ENCODE measurements at places on chromosomes 5 and 9.
A peak's percentile ranks its signal among the peaks of the same experiment; 100 is the strongest.

GRCh38 chr5:1311439-1312055 is 16.7 kb upstream of the TERT start:
- H3K27ac ChIP-seq: no peak overlapping the region
- H3K4me3 ChIP-seq: no peak overlapping the region
- no peak for DNase-seq
- H3K4me1 ChIP-seq: peaks cover 25% of the 10 kb centered on the region
- H3K27me3 ChIP-seq: peaks cover 9% of the 10 kb centered on the region

- peaks cover 33% of the 10 kb centered on the region for H3K27me3 ChIP-seq
- H3K4me1 ChIP-seq: peaks cover 9% of the 10 kb centered on the region
- peaks cover 2% of the 10 kb centered on the region for H3K36me3 ChIP-seq
- H3K27ac ChIP-seq: no peak overlapping the region
- no peak overlapping the region for H3K4me3 ChIP-seq
Observed at GRCh38 chr5:73198833-73199592, 26.0 kb downstream of the TMEM174 start.

DNA sequence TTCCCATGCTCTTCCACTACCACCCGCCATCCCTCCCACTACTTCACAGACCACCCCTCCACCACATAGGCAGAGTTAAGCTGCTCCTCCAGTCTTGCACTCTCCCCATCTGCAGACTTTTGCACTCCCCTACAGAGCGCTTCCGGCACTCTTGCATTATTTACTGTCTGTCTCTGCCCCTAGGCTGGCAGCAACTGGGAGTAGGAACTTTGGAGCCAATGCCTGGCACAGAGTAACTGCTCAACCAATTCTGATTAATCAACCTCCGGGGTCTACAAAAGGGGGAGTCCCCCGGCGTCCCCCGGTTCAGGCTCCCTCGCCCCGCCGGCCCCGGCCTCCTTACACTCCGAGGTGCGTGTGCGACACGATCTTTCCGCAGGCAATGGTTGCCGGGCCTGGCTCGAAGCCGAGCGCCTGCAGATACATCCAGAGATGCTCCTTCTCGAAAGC is 498 bp downstream of the HAUS6 start:
- DNase-seq: no peak
- H3K4me3 ChIP-seq: peak overlapping the region; percentile 96
- peak overlapping the region; percentile 95 for H3K27ac ChIP-seq
- peaks cover 14% of the 10 kb centered on the region for H3K4me1 ChIP-seq
- peaks cover 14% of the 10 kb centered on the region for H3K36me3 ChIP-seq

- DNase-seq: no peak
- H3K4me3 ChIP-seq: no peak overlapping the region
- no peak overlapping the region for H3K27ac ChIP-seq
- H3K36me3 ChIP-seq: no peaks in the 10 kb centered on the region
- H3K4me1 ChIP-seq: peaks cover 21% of the 10 kb centered on the region
Observed at GRCh38 chr5:67051164-67051563, 145.4 kb downstream of the CD180 start.

GRCh38 chr5:54443270-54443669 is 12.2 kb upstream of the HSPB3 start:
- DNase-seq: no peak
- H3K27me3 ChIP-seq: no peaks in the 10 kb centered on the region
- H3K4me1 ChIP-seq: peaks cover 8% of the 10 kb centered on the region
- no peak overlapping the region for H3K4me3 ChIP-seq
- H3K27ac ChIP-seq: no peak overlapping the region

- DNase-seq: no peak
- H3K27ac ChIP-seq: no peak overlapping the region
- H3K4me3 ChIP-seq: no peak overlapping the region
- H3K4me1 ChIP-seq: no peaks in the 10 kb centered on the region
Observed at GRCh38 chr5:147037515-147038205, 159.1 kb upstream of the PPP2R2B start.

DNA sequence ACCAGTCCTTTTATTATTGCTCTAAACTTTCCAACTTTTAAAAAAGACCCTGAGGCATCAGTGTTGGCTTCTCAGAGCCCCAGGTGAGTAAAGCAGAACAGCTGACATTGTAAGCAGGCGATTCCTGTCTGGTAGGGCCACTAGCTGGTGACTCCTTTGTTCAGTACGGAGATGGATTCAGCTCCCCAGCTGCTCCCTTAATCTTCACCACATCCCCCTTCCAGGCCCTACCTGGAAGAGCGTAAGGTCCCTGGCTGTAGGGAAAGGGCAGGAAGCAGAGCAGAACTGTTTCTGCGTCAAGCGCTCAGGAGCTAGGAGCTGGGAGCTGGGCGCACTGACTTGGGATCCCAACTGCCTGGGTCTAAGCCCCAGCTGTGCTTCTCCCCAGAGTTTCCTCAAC is 203.7 kb upstream of the TAS2R1 start:
- no peaks in the 10 kb centered on the region for H3K36me3 ChIP-seq
- H3K27ac ChIP-seq: peak overlapping the region; percentile 73
- H3K4me3 ChIP-seq: peak overlapping the region; percentile 4
- peaks cover 68% of the 10 kb centered on the region for H3K4me1 ChIP-seq
- DNase-seq: peak; percentile 17

GRCh38 chr9:134317790-134318414 is 8.4 kb upstream of the RXRA start:
- no peak overlapping the region for H3K27ac ChIP-seq
- H3K36me3 ChIP-seq: no peaks in the 10 kb centered on the region
- no peak for DNase-seq
- peaks cover 17% of the 10 kb centered on the region for H3K4me1 ChIP-seq
- no peaks in the 10 kb centered on the region for H3K27me3 ChIP-seq

DNA sequence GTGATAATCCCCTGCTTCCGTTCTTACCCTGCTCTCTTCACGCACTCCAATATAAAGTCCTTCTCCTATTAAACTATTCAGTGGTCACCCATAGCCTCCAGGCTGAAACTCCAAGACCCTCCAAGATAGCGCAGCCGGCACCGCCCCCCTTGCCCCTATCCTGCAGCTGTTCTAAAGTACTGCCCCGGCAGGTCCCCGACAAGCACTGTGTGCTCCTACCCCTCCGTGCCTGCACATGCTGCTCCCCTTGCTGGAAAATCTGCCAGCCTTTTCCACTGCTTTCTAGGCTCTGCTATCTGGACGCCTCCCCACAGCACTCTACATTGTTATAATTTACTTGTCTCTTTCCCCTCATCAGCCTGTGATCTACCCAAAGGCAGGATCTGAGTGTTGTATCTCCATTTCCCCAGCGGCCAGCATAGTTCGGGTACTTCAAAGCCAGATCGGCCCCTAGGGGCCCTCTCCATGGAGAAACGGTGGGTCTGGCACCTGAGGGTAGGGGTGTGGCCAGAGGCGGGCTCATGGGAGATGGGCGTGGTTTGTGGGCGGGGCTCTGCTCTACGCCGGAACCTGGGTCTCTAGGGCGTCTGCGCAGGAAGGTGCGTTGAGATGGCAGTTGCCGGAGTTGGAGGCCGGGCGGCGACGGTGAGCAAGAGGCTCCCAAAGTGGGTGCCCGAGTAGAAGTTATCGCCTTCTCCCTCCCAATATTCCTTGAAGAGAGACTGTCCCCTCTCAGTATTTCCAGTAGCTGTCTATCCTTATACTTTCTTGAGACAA is 83.5 kb upstream of the RUSC2 start:
- H3K36me3 ChIP-seq: no peaks in the 10 kb centered on the region
- no peaks in the 10 kb centered on the region for H3K27me3 ChIP-seq
- DNase-seq: peak; percentile 98
- peaks cover 18% of the 10 kb centered on the region for H3K4me1 ChIP-seq

GRCh38 chr5:119284031-119284430 is 71.8 kb upstream of the TNFAIP8 start:
- no peaks in the 10 kb centered on the region for H3K36me3 ChIP-seq
- no peak overlapping the region for H3K27ac ChIP-seq
- peaks cover 5% of the 10 kb centered on the region for H3K4me1 ChIP-seq
- H3K27me3 ChIP-seq: no peaks in the 10 kb centered on the region
- no peak for DNase-seq

DNA sequence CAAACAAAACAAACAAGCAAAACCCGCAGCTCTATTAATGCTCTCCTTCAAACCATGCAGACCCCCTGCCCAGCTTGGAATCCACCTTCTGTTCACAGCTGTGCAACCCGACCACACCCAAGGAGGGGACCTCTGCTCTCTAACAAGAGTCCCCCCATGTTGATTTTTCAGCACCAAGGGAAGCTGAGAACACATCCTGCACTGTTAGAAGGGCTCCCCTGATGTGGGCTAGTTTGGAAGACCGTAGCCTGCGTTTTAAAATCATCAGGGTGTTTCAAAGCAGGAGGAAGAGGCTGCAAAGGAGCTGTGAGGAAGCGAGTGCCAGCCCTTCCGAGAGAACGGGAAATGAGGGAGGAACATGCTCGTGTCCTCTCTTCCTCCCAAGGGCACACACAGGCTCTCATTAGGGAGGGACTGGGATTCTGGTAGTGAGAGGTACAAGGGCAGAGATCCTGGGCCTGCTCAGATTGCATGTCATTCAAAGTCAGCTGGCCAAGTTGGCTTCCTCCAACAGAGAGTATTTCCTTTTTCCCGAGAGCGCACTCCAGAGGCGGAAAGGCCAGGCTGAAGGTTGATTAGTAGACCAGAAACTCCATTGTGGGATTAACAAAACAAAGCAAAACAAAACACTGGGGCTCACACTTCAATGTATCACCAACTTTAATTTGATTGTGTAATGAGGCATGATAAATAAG is 185.9 kb downstream of the SEMA6A start:
- H3K27me3 ChIP-seq: no peaks in the 10 kb centered on the region
- no peaks in the 10 kb centered on the region for H3K36me3 ChIP-seq
- H3K27ac ChIP-seq: no peak overlapping the region
- DNase-seq: peak; percentile 25

- peaks cover 16% of the 10 kb centered on the region for H3K4me1 ChIP-seq
- no peaks in the 10 kb centered on the region for H3K27me3 ChIP-seq
- DNase-seq: no peak
- H3K27ac ChIP-seq: no peak overlapping the region
- H3K36me3 ChIP-seq: no peaks in the 10 kb centered on the region
- no peak overlapping the region for H3K4me3 ChIP-seq
Observed at GRCh38 chr5:122757285-122757684, 17.6 kb upstream of the SNX2 start.

DNA sequence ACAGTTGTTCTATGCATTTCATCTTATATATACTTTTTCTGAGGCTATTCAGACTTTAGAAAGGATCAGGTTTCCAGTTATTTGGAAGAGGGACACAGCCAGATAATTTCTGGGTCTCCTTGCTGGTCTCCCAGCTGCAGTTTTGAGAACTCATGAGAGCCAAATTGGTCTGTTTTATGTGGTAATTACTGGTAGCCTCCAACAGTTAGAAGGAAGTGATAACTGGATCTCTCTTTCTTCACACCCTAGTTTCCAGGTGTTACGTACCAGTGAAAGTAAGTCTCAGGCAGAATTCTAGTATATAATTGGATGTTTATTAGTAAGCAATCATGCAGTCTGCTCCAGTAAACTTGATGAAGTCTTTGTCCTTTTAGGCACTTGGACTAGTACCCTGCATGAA is 63.2 kb upstream of the RPS23 start:
- H3K36me3 ChIP-seq: no peaks in the 10 kb centered on the region
- H3K27ac ChIP-seq: no peak overlapping the region
- H3K4me1 ChIP-seq: no peaks in the 10 kb centered on the region
- DNase-seq: no peak

DNA sequence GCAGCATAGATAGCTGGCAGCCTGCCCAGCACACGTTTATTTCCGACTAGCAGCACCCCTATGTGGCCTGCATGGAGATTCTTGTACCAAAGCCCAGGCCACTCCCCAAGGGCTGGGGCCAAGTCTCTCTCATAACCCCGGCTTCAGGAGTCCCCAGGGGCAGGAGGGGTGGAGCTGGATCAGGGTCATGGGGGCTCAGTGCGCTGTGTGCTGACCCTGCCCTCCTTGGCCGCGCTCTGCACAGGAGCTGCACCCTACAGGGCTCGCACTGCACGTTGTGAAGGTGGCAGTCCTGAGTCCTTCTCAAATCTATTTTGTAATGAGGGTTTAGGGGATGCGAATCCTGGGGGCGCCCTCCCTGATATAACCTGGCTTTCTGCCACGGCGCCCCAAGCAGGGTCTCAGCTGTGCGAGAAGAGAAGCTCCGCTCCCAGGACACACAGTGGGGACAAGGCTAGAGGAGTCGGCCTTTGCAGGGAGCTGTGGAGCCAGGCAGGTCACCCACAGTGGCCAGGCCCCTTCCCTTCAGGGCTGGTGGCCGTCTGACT is 28.6 kb downstream of the NKD2 start:
- peaks cover 36% of the 10 kb centered on the region for H3K36me3 ChIP-seq
- no peak overlapping the region for H3K4me3 ChIP-seq
- DNase-seq: no peak
- H3K27ac ChIP-seq: 0 out of 2 replicates have a peak overlapping the region, but pooled peaks have one; percentile 19
- no peaks in the 10 kb centered on the region for H3K27me3 ChIP-seq
- peaks cover 4% of the 10 kb centered on the region for H3K4me1 ChIP-seq

DNA sequence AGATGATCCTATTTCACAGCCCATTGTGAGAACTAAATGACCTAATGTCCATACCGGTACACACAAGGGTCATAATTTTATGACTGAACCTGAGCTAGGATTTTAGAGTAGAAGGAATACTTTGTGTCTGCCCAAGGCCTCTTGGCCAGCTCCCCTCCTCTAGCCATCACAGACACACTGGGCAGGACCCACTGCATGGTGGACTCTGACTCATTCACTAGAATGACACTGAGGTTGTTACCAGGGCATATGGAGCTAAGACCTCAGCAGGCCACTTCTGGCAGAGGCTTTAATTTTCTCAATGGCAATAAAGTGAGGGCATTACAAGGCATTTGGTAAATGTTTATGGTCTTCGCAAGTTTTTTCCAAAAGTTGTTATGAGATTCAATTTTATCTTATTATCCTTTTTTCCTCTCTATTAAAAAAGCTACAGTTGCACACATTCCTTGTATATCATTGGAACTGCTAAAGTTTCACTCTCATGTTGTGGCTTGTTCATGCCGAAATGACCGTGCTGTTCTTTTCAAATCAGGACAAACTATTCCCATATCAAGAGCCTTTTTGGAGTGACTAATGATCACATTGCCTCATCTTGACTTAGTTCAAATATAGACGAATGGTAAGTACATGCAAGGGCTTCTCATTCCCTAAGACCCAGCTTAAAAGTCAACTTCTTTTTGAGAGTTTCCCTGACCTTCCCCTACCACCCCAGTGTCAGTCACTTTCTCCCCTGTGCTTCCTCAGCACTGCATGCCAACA is 595.7 kb downstream of the ACTL7B start:
- H3K4me3 ChIP-seq: no peak overlapping the region
- H3K36me3 ChIP-seq: no peaks in the 10 kb centered on the region
- H3K4me1 ChIP-seq: no peaks in the 10 kb centered on the region
- H3K27ac ChIP-seq: no peak overlapping the region

DNA sequence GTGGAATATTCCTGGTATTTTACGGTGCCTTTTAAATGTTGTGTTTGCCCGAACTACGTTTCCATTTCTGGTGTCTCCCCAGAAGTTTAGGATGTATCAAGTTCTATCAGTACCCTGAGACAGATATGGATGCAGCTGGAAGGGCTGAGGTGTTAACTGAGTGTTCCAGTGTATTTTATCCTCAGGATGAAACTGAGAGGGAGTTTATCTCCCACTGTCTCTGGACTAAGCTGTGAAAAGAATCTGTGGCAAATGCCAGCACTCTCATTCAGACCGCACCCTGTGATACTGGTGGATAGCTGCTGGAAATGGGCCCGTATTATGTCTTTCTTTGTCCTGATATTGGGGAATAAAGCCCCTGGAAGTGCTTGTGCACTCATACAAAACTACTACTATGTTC is 887.2 kb upstream of the TYRP1 start:
- no peak overlapping the region for H3K27ac ChIP-seq
- DNase-seq: no peak
- H3K4me1 ChIP-seq: no peaks in the 10 kb centered on the region
- no peaks in the 10 kb centered on the region for H3K27me3 ChIP-seq
- H3K36me3 ChIP-seq: peaks cover 4% of the 10 kb centered on the region

Measured in WTC11 (cell line).